ENCODE measurements at places on chromosomes 7 and 10.

DNA sequence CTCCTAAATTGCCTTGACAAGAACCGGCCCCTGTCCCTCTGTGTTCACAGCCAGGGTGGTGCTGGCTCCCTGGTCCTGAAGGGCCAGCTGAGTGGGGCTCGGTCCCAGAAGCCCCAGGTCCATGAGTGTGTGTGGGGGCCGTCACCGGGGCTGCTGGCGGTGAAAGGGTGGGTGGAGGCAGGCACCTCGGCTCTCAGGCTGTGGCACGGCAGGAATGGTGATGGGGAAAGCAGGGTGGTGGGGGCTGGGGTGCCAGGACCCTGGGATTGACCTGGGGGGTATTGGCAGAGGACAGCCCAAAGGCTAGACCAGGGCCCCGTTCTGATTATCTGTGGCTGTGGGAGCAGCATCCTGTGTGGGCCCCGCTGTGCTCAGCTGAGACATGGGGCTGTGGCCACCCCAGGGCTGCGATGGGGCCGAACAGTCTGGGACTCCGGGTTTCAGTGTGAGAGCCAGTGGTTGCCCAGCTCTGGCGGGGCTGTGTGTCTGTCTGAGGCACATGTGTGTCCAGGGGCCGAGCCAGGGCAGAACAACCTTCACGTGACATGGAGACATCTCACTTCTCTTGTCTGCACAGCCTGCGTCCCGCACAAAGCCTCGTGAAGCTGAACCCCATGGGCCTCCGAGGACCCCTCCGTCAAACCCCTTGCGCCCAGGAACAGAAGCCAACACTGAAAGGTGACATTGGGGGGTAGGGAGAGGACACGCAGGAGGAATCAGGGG is 144.2 kb downstream of the ELFN1 start:
- DNase-seq = no peak

DNA sequence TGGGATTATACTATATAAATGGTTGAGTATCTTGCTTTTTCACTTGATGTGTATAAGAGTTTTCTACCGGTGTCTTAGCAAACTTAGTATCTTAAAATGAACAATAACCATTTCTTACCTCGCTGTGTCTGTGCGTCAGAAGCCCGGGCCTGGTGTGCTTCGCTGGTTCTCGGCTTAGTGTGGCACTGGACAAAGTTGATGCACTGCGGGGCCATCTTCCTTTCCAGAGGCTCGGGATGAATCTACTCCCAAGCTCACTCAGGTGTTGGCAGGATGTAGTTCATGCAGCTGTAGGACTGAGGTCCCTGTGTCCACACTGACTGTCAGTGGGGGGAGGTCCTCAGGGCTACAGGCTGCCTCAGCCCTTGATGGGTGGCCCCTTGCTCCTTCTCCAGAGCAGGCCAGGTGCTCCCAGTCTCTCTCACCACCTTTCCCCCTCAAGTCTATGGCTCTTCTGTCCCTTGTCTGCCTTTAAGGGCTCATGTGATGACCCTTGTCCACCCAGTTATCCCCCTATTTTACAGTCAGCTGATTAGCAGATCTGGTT is 227.8 kb downstream of the GLRX3 start:
- no peak for DNase-seq

GRCh38 chr10:43700306-43700705 is 51.6 kb upstream of the ZNF32 start:
- no peak for DNase-seq

GRCh38 chr7:107179326-107180164 is 10.7 kb downstream of the HBP1 start:
- DNase-seq = no peak

DNA sequence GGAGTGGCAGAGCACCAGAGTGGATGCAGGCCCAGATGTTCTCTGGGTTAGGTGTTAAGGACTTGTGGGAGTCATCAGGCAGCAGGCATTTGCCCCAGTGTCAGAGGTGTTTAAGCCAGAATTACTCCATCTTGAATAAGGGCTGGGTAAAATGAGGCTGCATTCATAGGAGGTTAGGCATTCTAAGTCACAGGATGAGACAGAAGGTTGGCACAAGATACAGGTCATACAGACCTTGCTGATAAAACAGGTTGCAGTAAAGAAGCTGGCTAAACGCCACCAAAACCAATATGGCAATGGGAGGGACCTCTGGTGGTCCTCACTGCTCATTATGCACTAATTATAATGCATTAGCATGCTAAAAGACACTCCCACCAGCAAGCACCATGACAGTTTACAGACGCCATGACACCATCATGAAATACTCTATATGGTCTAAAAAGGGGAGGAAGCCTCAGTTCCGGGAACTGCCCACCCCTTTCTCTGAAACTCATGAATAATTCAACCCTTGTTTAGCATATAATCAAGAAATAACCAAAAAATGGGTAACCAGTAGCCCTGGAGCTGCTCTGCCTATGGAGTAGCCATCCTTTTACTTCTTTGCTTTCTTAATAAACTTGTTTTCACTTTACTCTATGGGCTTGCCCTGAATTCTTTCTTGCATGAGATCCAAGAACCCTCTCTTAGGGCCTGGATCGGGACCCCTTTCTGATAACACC is 882 bp upstream of the LRRC61 start:
- peak; percentile 91 for DNase-seq

- DNase-seq = peak; percentile 37
These were observed 1.5 kb downstream of the RGS10 start for GRCh38 chr10:119541046-119541445.

DNA sequence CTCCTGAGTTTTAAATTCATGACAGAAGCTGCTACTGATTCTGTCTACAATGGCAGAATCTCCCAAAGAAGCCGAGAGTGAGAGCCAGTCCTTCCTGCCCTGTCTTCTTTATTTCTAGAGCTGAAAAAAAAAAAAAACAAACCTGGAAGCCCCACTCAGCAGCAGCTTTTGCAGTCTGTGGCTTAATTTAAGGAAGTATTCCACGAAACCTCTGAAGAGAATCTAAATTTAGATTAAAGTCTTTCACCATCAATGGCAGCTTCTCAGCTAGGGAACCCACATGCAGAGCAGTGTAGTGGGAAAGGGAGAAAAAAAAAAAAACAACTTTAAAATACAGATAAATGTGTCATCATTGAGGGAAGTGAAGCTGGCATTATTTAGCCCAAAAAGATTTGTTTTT is 23.4 kb downstream of the SMURF1 start:
- no peak for DNase-seq

GRCh38 chr10:124717911-124718741 is 26.1 kb downstream of the FAM53B start:
- peak; percentile 72 for DNase-seq

GRCh38 chr10:43287056-43288007 is 20.5 kb upstream of the RASGEF1A start:
- DNase-seq = peak; percentile 83

- DNase-seq = no peak
These were observed 4.6 kb upstream of the SMARCD3 start for GRCh38 chr7:151252961-151253711.

GRCh38 chr7:141490474-141490873 is 60.7 kb upstream of the AGK start:
- DNase-seq = no peak

DNA sequence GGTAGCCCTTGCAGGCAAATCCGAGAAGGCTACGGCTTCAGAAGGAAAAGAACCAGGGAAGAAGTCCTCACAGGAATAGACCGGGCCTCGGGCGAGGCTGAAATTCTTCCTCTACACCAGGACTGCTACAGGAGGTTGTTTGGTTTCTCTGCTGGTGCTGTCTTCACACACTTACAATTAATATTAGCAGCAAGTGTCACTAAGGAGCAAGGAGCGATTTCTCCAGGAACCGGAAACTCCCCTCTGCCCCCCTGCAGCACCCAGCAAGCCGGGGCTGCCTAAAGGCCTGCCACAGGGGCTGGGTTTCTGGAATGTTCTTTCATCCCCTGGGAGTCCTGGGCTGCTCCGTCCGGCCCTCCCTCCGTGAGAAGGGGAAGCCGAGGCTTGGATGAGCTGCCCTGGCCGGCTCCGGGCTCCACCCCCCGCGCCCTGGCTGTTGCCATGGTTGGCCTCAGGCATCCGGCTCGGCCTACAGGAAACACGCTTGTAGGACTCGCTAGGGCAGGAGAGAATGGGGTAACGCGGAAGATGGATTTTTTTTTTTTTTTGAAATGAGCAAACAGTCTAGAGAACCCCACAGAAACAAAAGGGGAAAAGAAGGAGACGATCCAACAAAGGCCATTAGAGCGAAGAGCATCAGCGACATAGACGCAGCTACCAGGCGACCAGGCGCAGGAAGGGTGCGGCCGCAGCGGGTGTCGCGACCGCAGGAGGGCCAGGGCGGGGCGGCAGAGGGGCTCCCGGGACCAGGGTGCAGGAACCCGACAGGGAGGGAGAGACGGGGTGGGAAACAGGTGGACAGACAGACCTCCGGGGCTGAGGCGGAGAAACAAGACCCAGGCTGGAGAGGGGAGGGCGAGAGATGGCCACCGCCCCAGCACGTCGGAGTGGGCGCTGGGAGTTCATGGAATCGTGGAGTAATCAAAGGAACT is 33.0 kb downstream of the EN2 start:
- DNase-seq = peak; percentile 68

Measured in activated CD8-positive, alpha-beta T cell treated with anti-CD3 and anti-CD28 coated beads, Interleukin-2, amount 10 ng/mL, durations not matched to agents 7 days and 5 days (primary cell).